ENCODE measurements at places on chromosomes 13 and 19. TPM values are rescaled to one million over a fixed set of nuclear protein-coding genes. Genes with fewer than 3 reads are reported as not detected.

COX7A1 gene
- not detected for total RNA-seq

- DNase-seq = no peak
Measured at GRCh38 chr19:33399081-33399744, 25.7 kb downstream of the CEBPG start.

GRCh38 chr13:36082806-36083205 is 48.4 kb downstream of the DCLK1 start:
- DNase-seq = no peak

GRCh38 chr19:43692385-43692784 is 22.4 kb upstream of the PLAUR start:
- no peak for DNase-seq

- DNase-seq = no peak
Measured at GRCh38 chr19:42201489-42202289, 15.8 kb downstream of the DEDD2 start.

- no peak for DNase-seq
Measured at GRCh38 chr13:21364916-21365315, 94.2 kb downstream of the ZDHHC20 start.

GRCh38 chr13:110206185-110206584 is 100.8 kb downstream of the COL4A1 start:
- no peak for DNase-seq

GRCh38 chr13:29924482-29925350 is 74.3 kb upstream of the UBL3 start:
- DNase-seq = peak; percentile 69
